ENCODE measurements at places on chromosomes 5 and 9.
A peak's percentile ranks its signal among the peaks of the same experiment; 100 is the strongest.

- no peak for DNase-seq
Measured at GRCh38 chr5:110757118-110757729, 18.4 kb downstream of the SLC25A46 start.

DNA sequence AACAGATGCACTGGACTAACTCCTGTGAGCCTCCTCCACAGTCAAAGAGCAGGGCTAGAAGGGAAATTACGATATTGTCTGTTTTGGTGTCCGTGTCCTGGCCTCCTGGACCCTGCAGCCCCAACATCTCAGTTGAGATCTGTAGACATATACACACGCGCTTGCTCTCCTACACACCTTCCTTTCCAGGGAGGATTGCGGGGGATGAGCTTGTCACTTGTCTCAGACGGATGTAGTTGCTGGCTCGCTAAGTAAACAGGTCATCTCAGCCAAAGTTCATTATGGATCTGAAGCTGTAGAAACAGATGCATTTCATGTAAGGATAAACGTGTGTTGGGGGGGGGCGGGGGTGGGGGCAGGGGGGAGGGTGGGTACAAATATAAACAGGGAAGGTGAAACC lies 549.3 kb downstream of the CCDC171 start:
- peak; percentile 64 for DNase-seq

DNA sequence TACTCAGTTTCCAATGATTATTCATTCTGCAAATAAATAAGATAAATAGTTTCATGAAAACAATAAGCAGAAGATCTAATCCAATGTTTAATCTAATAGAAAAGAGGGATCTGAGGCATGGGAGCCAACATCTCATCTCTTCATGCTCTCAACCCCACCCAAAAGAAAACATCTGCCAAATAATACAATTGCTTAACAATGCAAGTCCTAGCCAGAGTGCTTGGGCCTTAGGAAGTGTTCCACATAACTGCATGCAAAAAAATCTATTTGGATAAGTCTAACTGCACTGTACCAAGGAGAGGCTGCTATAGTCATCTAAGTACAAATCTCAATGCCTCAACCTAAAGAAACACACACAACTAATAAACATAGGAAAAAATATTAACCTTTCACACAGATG lies 606.0 kb downstream of the CDH9 start:
- no peak for DNase-seq

DNA sequence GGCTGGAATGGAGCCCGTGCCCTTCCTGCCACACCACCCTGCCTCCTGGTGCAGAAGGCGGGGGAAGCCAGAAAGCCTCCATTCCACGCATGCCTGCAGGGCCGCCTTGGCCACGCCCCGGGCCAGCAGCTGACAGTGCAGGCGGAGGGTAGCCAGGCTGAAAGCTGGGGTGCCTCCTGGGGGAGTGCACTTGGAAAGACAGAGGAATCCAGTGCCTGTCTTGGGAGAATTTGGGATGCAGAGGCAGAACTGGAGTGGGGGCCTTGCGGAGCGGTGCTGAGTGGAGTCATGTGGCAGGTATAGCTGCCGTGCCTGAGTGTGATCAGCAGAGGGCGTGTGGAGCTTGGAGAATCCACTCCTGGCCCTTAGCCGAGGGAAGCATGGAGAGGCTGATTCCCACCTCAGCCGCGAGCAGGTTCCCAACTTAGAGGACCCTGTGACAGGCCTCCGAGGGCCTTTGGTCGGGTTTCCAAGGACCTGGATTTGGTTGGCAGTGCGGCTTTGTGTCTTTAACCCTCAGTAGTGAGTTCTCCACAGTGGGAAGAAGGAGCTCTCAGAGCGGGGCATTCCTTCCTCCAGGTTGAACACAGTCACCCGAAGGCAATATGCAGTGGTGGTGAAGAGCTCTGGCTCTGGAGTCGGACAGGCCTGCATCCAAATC lies 9.1 kb upstream of the URM1 start:
- DNase-seq = peak; percentile 87

DNA sequence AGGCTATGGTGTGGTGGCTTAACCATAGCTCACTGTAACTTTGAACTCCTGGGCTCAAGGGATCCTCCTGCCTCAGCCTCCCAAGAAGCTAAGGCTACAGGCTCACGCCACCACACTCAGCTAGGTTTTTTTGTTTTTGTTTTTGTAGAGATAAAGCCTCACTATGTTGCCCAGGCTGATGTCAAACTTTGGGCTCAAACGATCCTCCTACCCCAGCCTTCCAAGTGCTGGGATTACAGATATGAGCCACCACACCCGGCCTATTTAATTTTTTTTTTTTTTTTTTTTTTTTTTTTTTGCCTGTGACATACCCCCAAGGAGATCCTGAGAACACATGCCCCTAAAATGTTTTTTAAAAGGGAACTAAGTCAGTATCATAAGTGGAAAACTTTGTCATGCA lies 10.4 kb downstream of the FUBP3 start:
- no peak for DNase-seq

- peak; percentile 53 for DNase-seq
Measured at GRCh38 chr5:17190242-17190778, 27.1 kb upstream of the BASP1 start.

- no peak for DNase-seq
Measured at GRCh38 chr9:107270082-107270481, 13.0 kb upstream of the RAD23B start.

- peak; percentile 29 for DNase-seq
Measured at GRCh38 chr5:96660971-96661854, 963 bp upstream of the CAST start.

DNA sequence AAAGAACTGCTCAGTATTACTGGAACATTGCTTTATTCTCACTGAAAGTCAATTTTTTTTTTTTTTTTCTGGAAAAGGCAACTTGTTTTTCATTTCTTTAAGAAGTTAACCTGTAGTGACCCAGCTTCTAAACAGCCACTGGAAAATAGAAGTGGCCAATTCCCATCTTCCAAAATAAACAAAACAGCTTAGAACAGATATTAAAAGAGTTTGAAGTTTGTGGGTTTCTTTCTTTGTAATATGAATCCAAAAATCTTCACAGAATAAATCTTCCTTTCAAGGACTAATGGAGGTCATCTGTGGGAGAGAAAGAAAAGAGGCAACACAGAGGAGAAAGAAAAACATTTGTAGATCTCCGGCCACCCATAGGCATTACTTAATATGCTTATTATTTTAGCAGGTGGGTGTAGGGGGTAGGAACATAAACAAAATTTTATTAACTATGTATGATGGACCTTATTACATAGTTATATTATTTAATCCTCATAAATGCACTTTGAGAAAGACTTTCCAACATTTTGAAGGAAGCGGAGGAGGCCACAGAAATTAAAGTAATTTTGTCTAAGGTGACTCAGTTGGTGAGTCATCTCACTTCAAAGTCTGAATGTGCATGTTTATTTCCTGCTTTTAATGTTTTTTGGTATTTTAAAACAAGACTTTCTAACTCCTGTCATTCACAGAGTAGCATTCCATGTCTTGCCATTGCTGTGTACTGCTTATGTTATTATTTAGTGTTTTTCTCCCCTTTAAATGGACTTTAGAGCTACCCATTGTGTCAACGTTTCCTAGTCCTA lies 1791.8 kb upstream of the WWC1 start:
- no peak for DNase-seq

DNA sequence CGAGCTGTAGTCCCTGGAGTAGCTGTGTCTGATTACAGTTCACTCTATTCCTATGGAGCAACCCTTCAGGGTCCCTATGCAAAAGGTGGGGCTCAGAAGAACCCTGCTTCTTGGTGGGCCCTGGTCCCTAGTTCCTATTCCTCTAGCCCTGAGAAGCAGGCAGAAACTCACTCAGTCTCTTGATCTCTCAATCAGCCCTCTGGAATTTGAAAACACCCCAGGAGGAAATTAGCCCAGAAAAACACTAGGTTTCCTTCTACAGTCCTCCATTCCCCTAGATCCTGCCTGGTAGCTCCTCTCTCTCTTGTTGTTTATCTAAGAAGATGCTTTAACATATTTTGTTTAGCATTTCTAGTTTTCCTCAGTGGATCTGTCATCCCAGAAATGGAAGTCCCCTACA lies 7.6 kb downstream of the RGS3 start:
- no peak for DNase-seq

- DNase-seq = no peak
Measured at GRCh38 chr9:111821006-111821528, 26.3 kb upstream of the SHOC1 start.

GRCh38 chr9:129676975-129677374 lies 11.5 kb downstream of the PRRX2 start:
- DNase-seq = no peak

- no peak for DNase-seq
Measured at GRCh38 chr5:176609724-176610434, at the start of gene GPRIN1. TSS of gene GPRIN1 (minus strand) at chr5:176610156. CDS start at chr5:176599834, 10,322 bp downstream.

- no peak for DNase-seq
Measured at GRCh38 chr9:6444128-6444527, 31.1 kb downstream of the UHRF2 start.

DNA sequence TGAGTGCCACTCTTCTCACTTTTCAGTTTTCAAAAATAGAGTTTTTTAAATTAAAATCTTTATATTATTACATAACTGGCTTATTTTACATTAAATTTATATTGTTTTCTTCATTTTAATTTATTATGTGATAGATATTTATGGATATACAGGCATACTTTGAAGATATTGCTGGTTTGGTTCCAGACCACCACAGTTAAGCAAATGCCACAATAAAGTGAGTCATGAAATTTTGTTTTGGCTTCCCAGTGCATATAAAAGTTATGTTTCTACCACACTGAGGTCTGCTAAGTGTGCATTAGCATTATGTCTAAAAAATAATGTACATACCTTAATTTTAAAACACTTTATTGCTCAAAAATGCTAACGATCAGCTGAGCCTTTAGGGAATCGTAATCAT lies 47.4 kb downstream of the NDUFS4 start:
- DNase-seq = no peak

GRCh38 chr5:140259500-140259899 lies 43.4 kb downstream of the PFDN1 start:
- no peak for DNase-seq

- DNase-seq = no peak
Measured at GRCh38 chr9:84827216-84827765, 157.8 kb downstream of the NTRK2 start.
